ENCODE measurements at places on chromosomes 13 and 19.
A peak's percentile ranks its signal among the peaks of the same experiment; 100 is the strongest.

DNA sequence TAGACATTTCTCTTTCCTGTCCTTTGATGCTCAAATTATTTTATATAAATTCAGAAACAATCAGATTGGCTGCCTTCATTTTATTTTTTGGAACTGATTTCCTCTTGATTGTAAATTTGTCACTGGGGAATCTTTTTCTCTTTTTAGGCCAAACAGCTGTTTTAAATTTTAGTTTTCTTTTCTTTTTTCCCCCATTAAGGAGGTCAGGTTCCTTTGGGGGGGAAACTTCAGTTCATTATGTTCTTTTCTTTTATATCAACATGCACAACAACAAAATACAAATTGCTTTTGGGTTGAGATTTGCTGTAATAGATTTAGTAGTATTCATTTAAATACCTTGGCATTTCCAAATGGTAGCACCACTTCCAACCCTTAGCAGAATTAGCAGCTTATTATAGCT is 264.8 kb upstream of the SPRY2 start:
- no peak for DNase-seq

- DNase-seq, result no peak
Measured at GRCh38 chr13:102902789-102903347, 57.0 kb downstream of the ERCC5 start.

DNA sequence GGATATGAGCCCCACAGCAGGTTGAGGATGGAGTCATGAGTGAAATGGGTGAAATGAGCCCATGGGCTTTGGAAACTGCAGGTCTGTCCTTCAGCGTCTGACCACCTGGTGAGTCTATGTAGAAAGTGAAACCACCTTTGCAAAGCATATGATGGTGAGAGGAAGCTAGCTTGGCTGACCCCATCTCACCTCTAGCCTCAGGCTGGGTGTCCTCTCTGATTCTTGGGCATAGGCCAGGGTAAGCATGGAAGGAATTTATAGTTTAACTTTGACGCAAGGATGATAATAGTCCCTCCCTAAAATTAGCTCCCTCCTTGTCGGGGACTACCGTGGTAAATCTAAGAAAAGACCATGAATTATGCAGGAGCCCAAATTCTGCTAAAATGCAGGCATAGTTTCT is 16.8 kb upstream of the PSG9 start:
- no peak for DNase-seq

- no peak for DNase-seq
Measured at GRCh38 chr19:48991873-48992580, 1.1 kb downstream of the GYS1 start.

GRCh38 chr13:30807392-30807791 is 72.0 kb downstream of the ALOX5AP start:
- no peak for DNase-seq

DNA sequence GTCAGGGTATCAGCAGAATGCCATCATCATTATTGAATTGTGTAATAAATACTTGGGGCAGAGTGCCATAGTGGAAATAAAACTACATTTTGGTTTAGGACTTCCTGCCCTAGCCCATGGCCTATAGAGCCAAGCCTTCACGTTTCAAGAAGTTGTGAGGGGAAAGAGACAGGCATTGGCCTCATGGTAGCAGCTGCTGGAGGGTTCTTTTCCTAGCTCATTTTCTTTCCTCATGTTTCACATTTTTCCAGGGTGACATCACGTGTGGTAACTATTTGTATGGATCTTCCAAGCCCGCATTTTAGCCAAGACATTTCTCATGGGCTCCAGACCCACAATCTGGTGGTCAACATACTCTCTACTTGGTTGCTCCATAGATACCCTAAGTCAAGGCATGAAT is 80.4 kb downstream of the LRCH1 start:
- DNase-seq, result no peak

- no peak for DNase-seq
Measured at GRCh38 chr13:90414691-90415596, 932.5 kb upstream of the MIR17HG start.

DNA sequence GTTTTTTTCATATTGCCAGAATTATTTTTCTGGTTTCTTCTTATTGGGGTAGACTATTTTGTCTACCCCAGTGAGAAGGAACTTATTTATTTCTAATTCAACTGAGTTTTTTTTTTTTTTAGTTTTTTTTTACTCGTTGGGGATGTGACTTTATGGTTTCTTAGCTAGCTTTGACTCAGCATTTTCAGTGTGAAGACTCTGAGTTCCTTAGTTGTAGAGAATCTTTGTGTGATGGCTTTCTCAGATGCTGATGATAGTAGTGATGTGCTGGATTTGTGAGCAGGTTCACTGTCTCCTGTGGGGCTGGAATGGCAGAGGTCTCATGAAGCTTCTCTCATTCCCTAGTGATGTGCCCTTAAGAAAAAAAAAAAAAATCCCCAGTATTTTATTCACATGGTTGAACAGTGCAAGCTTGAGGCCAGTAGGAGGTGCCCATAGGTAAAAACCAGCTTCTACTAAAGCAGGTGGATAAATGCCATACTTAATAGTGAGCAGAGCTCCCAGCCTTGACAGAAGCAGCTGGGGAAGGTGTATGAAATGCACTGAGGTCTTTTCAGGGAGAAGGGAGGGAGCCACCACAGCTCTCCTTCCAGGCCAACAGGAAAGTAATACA is 106.2 kb upstream of the KLF5 start:
- DNase-seq, result no peak

- no peak for DNase-seq
Measured at GRCh38 chr13:100738176-100738855, 63.7 kb upstream of the TMTC4 start.

GRCh38 chr13:40495621-40496001 is 170.8 kb downstream of the FOXO1 start:
- DNase-seq, result no peak

DNA sequence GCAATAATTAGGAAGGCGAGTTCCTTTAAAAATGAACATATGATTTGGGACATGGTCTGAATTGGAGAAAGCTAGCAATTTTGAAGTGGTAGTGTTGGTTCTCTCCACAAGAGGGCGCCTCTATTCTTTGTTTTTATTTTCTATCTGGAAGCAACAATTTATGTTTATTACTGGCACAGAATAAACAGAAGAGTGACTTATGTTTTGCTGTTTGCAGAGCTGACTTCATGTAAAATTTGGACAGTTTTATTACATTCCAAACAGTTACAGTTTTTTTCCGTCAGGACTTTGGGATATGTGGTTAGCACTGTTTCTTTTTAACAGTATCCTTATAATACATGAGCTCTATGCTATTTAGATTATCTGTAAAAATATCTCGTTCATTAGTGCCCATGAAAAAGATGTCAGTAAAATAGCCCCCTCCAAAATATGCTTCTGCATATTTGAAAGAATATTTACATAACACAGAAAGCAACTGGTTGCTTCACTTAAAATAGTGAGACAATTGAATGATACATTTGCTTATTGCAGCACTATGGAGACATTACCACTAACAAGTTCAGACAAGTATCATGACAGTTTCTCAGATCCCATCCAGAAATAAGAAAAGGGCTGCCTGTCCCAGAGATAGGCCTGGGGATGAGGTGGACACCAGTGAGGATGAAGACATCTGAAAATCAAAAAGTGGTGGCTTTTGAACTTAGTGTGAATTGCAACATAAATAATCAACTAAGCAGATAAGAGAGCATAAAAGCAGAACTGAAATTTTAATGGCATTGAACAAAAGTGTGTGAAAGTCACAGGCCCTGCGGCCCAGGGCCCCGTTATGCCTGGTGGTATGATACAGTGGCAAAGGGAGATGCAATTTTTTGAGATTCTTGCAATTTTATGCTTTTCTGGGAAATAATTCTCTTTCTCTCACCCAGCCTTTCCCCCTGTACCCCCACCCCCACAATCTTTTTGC is 32.3 kb upstream of the FGF9 start:
- DNase-seq, result no peak

GRCh38 chr13:42894765-42895243 is 97.2 kb downstream of the EPSTI1 start:
- no peak for DNase-seq

DNA sequence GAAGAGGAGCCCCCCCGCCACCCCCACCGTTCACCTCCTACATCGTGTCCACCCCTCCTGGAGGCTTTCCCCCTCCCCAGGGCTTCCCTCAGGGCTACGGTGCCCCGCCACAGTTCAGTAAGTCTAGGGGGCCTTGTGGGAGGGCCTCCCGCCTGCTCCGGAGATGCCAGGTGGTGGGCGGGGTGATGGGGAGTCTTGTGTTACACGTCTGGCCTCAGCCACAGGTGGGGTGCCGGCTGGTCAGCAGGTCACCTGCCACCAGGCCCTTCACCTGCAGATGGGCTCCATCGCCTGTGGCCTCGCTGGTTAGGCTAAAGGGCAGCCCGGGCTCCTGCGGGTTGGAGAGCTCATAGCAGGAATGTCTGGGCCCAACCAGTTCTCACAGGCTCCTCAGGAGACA is 8.0 kb upstream of the RPS15 start:
- no peak for DNase-seq

- DNase-seq, result no peak
Measured at GRCh38 chr19:16190198-16190597, 5.0 kb downstream of the FAM32A start.

DNA sequence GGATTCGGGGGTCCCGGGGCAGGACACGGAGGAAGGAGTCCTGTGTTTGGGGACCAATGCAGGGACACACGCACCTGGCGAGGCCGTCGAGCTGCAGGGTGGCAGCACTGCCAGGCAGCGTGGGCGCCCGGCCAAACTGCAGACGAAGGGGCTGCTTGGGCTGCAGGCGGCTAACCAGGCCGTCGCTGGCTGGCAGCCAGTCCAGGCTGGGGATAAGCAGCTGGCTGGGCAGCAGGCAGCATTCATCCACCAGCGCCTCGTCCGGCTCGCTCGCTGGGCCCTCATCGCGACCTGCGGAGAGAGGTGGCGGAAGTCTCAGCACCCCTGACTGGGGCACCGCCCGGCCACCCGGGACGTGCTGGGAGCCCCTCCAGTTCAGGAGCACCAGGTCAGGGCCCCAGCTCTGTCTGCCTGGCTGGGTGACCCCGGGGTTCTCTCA is 11.5 kb downstream of the CFD start:
- DNase-seq, result no peak

DNA sequence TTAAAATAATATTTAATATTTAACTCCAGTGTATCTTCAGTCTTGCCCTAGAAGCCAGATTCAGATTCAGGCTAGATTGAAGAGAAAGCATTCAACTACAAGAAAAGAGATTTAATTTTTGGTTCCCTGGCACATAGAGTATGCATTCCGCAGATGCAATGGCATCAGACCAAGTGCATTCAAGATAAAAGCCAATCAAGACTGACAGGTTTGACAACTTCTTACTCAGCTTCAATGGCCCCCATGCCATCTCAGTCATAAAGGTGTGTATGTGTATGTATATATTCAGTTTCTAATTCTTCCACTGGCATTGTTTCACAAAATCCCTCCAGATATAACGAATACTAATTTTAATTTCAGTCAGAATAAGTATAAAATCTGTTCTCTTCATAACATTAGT is 650.8 kb upstream of the GPC6 start:
- DNase-seq, result no peak

- no peak for DNase-seq
Measured at GRCh38 chr13:30301827-30302226, 5.5 kb downstream of the KATNAL1 start.

DNA sequence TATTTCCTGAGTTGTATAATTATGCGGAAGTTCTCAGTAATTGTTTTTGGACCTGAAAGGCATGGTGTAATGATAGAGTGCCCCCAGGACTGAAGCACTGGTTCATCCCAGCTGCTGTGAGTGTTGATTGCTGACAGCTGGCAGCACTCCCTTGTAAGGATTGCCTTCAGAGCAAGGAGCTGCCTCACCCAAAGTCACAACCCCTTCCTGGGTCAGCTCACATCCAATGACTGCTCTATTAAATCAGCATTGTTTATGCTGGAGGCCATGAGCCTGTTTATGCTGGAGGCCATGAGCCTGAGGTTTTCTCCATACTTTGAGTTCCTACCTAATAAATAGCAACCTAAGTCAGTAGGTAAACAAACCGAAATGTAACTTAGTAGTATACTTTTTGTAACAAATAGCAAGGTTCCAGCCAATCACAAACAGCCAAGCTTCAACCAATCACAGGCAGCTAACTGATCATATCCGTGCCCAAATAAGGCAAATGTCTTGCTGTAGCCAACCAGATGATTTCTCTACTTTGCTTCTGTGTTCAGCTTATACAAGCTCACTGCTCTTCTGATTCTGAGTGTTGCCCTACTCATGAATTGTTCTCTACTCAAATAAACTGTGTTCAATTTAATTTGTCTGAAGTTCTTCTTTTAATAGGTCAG is 11.7 kb upstream of the SPACA6 start:
- DNase-seq, result no peak

DNA sequence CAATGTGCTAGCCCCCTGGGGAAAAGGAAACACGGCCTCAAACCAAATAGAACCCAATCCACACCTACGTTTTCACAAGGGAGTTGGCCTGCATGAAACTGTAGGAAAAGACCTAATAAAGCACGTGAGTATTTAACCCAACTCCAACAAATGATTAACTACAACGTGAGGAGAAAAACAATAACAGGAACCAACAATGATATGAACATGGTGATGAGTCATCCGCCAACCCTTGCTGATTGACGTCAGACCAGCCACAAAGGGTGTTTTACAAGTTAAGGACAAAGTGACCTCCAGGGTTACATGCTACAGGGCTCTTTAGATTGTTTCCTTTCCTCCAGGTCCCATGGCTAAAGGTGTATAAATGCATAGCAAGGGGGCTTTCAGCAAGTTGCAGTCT is 460.5 kb downstream of the COG6 start:
- DNase-seq, result no peak

DNA sequence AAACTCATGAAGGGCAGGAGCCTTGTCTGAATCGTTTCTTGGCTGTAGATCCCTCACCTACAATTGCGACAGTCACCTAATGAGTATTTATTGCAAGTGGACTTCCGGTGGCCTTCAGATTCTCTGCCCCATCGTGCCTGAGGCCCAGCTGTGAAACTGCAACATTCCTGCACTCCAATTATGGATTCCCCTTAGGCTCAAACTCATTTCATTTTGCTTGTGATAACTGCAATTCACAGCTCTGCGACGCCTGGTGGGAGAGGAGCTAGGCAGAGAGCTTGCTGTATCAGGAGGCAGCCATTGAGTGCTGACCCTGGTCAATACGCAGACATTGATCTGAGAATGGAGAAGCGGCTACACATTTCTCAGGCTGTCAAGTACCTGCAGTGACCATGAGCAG is 59.0 kb downstream of the CCDC70 start:
- no peak for DNase-seq

GRCh38 chr19:54191011-54191810 is at the start of gene TSEN34:
TSS of gene TSEN34 (plus strand) at chr19:54191308. CDS start at chr19:54191365, 57 bp downstream.
- peak; percentile 87 for DNase-seq

DNA sequence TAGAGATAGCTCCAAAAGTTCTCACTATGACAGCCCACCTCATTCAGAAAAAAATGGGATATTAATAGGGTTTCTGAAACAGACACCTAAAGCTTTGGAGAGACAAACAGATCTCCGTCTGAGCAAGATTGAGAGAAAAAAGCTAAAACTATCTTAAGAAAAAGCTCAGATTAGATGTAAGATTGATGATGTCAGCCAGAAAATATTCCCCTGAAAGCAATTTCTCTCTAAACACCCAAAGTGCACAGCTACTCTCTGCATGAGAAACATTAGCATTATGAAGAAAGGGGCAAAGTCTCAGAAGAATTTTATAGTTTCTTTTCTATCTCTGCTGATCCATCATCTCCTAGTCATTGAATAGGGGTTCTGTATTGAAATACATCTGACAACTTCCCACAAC is 148.9 kb downstream of the ZNF737 start:
- no peak for DNase-seq
